ENCODE measurements at places on chromosomes 6 and 20.

DNA sequence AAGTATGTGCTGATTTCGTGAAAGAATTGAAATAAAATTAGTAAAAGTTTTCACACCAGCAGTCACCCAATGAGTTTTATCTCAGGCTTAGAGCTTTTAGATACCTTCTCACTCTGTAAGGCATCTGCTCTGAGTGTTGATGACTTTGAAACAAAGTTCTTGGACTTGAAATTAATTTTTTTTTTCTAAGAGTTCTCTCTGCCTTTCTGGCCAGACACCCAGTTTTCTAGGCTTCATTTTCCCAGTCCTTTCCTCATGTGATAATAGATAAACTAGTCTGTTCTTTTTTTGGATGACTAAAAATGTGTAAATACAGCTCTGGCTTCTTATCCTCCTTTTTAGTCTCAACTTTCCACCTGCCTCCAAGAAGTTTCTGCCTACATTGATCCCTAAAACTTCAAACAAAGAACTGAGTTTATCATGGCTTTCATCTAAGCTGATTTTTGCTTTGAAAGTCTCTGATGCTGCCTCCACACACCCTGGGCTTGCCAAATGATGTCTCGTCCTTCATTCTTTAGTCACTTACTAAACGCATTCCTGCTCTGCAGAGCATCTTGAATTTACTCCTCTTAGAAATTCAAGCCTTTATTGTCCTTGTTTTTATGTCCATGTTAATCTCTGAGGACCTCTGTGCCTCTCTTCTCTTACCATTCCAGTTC is 32.7 kb downstream of the SLX4IP start:
- DNase-seq: no peak

GRCh38 chr6:1181939-1182605 is 129.8 kb upstream of the FOXQ1 start:
- DNase-seq: no peak

- DNase-seq: no peak
These were observed 182.3 kb upstream of the PHACTR1 start for GRCh38 chr6:12534069-12534853.

- DNase-seq: no peak
These were observed 27.8 kb upstream of the APMAP start for GRCh38 chr20:25020345-25020744.

- no peak for DNase-seq
These were observed 604.6 kb downstream of the TFAP2A start for GRCh38 chr6:9810286-9810685.

DNA sequence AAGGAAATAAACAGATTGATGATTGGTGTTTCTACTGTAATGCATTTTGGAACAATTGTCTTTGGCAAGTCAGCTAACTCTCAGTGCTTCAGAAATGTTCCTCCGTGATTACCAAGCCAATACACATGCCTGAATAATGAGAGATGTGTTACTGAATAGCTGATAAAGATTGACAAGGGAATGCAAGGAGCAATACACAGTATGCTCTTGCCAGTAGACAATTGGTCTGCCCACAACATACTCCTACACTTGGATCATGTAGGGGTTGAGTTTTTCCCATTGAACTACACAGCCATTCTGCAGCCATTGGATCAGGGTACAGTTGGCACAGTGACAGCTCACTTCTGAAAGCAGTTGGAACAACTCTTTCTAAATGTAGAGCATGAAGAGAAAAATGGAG is 5.6 kb upstream of the GJB7 start:
- DNase-seq: no peak

DNA sequence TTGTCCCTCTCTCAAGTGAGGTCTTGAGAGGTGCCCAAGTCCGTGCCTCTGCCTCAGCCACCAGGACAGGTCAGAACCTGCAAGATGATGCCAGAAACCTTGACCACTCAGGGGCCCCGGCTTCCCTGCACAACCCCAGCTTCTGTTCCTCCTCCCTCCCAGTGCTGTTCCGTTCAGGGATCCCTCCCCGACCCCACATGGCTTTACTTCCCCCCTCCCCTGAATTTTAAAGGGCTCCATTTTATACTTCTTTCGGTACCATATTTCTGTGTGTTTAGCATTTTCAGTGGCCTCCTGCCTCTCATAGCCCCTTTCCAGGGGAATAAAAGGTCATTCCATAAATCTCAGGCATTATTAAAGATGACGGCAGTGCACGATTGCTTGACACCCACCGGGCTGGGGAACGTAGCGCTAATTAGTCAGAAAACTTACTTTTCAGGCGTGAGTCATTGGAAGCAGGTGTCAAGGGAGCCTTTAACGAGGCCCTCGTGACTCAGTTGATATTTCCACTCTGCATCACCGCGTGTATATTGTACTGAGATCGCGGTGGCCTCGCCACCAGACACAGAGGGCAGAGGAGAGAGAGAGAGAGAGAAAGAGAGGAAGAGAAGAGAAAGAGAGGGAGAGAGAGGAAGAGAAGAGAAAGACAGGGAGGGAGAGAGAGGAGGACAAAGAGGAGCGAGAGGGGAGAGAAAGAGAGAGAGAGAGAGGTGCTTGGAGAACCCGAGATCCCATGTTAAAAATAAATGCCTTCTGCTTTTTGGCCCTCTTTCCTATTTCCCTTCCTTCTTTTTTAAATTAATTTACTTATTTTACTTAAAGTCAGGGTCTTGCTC is 21.3 kb downstream of the KCNG1 start:
- DNase-seq: no peak

DNA sequence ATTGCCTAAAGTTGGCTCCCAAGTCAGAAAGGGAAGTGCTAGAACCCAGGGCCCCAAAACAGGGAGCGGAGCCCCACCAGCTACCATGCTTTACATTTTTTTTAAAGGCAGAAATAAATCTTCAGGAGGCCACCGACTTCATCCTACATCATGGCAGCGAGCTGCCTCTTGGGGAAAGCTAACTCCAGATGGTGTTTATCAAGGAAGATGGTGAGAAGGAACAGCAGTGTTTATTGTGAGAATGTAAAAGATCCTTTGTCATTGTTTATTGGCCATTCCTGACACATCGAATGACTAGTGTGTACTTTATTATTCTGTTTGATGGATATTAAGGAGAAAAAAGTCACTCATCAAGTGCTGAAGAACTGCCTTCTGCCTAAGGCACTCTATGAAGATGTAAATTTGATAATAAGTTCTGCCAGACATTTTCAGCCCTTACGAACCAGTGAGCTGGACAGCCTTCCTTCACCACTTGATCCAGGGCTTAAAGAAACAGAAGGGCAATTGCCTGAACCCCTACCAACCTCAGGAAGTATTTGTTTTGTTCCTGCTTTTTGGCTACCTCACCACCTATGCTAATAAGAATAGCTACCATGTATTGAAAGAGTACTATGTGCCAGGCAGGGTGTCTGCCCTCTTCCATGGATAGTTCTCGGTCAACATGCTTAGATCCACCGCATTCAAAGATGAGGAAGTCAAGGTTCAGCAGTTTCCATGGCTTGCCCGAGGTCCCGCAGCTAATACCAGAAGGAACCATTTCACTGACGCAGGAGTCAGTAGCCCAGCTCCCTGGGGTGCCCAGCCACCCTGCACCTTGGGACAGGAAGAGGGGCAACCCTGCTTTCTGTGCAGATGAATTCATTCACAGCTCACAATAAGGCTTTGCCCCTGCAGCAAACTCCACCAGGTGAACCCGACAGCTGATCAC is 194.7 kb upstream of the RREB1 start:
- no peak for DNase-seq

GRCh38 chr20:48236000-48236970 is 451.0 kb upstream of the SULF2 start:
- DNase-seq: no peak

GRCh38 chr6:91780270-91780669 is 1193.4 kb upstream of the MAP3K7 start:
- no peak for DNase-seq

All from activated T-helper 1 cell treated with anti-CD3 and anti-CD28 coated beads, Interleukin-2, amount 50 U/mL, for 16 hours (primary cell).